ENCODE measurements at places on chromosomes 1 and 21.

DNA sequence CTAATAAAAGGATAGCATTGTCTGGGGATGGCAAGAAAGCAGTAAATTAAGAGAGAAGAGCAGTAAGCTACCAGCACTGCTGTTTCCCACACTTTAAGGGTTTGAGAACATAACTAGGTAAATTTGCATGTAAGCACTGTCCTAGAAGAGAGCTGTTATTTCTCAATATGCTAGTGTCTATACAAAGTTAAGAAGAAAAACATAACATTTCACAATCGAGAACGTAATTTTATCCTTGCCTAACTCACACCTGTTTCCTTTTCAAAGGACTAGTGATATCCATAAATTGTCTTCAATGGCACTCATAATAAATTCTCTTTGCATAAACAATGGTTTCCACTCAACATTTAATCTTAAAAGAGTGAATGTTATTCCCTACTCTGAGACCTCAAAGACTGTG, 576.0 kb downstream of the PTBP2 start:
- no peak for DNase-seq

DNA sequence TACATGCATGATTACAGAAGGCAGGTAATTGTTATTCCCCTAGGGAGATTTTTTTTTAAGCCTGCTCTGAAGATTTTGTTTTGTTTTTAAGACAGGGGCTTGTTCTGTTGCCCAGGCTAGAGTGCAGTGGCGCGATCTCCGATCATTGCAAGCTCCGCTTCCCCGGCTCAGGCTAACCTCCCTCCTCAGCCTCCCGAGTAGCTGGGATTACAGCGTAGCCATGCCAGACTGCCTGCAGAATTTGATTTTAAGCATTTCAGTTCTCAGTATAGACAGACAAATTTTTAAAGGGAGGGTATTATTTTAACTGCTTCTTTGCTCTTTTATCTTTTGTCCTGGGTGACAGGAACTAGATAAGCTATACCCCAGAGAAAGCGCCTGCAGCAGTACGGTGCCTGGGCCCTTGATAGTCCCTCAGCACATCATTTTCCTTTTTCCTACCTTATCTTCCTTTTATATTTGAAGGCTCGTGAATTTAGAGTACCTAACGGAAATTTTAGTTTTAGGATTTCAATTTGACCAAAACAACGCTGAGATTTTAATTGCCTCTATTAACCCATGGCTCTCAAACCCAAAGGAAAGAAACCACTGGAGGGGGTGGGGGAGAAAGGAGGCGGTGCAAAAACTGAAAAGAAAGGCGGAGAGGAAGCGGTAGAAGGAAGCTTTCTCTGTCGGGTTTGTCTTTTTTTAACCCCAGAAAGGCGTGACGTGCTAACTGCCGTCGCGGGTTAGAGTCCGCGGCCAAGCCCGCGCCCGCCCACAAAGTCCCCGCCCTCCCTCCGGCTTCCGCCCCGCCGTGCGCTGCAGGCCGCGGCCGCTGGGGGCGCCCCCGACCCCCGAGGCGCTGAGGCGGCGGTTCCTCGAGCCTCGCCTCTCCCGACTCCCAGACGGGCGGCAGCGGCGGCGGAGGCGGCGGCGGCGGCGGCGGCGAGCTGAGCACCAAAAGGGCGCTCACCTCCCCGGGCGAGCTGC, at the start of gene EEIG2:
TSS of gene EEIG2 (plus strand) at position 886 of the 972 bp plus-strand sequence. CDS start 329 bp downstream, outside the sequence.
- peak; percentile 91 for DNase-seq

DNA sequence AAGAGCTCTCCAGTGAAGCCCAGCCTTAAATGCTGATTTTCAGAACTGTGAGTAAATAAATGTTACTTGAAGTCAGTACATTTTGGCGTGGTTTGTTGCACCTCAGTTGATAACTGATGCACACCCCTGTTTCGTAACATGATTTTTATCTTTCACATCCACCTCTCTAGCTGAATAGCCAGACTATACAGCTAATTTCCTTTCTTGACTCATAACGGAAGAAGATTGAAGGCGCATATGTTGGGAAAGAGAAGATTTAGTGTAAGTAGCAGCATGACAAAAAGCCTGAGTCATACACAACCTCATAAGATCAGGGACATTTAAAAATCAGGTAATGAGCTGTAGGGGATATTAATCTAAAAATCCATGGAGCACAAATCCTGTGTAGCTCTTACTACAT, 716.2 kb upstream of the ZP4 start:
- DNase-seq = no peak

GRCh38 chr1:3391711-3392110, 62.8 kb upstream of the ARHGEF16 start:
- no peak for DNase-seq

- DNase-seq = no peak
These were observed 11.1 kb downstream of the G0S2 start for GRCh38 chr1:209686322-209686721.

GRCh38 chr1:74457253-74457652, 55.2 kb downstream of the LRRC53 start:
- DNase-seq = no peak

- no peak for DNase-seq
These were observed 2.0 kb downstream of the SLC6A17 start for GRCh38 chr1:110152133-110152785.

Measured in mucosa of gallbladder (tissue), 1 donor.